ENCODE measurements at places on chromosomes 3 and 15.

DNA sequence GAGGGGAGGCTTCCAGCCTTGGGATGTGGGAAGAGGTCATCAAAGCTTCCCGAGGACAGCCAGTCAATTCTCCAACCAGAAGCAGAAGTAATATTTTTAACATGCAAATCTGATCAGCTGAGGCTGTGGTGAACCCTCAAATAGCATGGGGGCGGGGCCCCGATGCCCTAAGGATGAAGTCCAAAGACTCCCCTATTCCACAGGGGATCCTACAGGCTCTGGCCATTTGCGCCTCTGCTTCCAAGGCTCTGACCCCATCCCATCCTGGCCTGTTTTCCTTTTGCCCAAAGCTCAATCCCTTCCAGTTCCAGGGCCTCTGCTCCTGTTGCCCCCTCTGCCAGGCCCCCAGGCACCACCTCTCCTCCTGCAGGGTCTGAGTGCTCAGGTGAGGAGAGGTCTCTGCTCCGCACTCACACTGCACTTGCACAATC, 6.7 kb upstream of the CSK start:
- DNase-seq = no peak

DNA sequence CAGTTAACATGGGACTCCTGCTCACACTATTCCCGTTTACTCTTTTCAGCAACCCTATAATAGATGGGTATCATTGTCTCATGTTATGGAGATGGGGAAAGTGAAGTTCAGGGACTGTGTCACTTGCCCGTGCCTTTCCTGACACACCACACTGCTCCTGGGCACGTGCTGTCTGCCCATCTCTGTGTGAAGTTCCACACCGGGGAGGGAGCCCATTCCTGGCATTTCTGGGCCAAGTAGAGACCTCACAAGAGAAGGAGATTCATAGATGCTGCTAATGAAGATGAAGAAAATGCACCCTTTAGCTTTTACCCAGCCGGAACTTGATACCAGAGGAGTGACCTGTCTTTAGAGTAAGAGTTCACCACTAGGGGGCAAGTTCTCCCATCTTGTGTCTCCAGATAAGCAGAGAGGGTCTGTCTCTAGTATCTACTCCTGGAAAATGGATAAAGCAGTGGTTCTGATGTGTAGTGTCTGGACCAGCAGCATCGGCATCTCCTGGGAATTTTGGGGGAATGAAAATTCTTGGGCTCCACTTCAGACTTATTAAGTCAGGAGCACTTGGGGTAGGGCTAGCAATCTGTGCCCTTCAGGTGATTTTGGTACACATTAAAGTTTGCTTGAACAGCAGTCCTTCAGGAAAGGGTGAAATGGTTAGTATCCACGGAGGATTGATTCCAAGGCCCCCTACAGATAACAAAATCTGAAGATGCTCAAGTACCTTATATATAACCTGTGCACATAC, 2.0 kb upstream of the TOPBP1 start:
- no peak for DNase-seq

DNA sequence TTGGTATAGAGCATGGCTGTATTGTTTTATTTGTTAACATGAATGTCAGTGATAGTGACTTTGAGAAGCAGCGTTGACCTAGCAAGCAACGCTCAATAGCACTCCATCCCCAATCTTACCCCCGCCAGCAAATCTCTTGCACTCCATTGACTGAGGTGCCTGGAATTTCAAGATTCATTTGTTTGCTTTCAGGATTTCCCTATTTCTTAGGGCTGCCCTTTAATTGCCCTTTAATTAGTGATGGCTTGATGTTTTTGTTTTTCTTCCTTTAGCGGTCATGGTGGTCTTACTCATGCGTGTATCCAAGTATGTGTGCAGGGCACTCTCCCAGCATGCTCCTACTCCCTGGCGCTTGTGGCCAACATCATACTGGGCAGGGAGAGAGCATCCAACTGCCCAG, 216.8 kb upstream of the TBL1XR1 start:
- DNase-seq = no peak

- no peak for DNase-seq
These were observed 27.3 kb downstream of the SV2B start for GRCh38 chr15:91127236-91127955.

DNA sequence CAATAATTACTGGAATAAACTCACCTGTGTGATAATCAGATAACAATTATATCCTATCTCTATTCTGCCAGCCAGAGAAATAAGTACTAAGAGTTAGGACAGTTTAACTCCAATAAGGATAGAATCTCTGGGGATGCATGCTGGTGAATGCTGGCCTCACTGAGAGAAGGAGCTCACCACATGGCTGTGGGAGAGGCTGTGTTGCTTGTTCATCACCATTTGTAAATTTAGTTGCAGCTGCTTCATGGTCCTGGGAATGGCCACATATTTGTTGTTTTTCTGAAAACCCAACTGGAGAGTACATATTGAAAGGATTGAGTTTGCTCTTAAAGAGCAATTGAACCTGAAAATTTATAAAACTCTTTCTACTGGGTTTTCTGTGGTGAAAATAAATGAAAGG, 207.3 kb downstream of the NECTIN3 start:
- DNase-seq = no peak

- no peak for DNase-seq
These were observed 390.4 kb downstream of the ZBTB20 start for GRCh38 chr3:114756506-114757279.

DNA sequence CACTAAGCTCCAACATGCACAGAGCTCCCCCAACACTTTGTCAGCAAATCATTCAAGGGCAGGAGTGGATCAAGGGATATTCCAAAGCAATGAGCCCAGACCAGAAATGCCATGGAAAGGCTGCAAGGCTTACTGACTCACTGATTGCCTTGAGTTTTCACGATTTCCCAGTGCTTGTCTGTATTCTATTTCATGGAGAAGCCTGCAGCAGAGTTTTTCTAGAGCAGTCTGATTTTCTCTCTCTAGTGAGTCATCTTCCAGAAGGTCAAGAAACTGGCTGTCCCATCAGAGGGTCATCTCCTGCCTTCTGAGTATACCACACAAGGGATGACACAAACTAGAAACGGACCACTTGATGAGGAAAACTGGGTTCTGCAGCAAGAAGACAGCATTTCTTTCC, 16.5 kb downstream of the LMCD1 start:
- DNase-seq = no peak

DNA sequence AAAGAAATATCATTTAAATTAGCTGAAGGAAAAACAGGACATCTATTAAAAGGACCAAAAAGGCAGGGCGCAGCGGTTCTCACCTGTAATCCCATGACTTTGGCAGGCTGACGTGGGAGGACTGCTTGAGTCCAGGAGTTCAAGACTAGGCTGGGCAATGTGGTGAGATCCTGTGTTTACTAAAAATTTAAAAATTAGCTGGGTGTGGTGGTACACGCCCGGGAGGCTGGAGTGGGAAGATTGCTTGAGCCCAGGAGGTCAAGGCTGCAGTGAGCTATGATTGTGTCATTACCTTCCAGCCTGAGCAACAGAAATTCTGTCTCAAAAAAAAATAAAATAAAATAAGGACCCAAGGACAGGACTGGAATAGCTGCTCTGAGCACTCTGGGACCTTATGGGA, 16.2 kb upstream of the HERC1 start:
- DNase-seq = no peak

GRCh38 chr3:106715286-106715685, 662.0 kb upstream of the CCDC54 start:
- DNase-seq = no peak

GRCh38 chr3:72145506-72146380, 360.8 kb upstream of the PROK2 start:
- no peak for DNase-seq

GRCh38 chr3:98657457-98657856, 64.0 kb upstream of the CPOX start:
- no peak for DNase-seq

DNA sequence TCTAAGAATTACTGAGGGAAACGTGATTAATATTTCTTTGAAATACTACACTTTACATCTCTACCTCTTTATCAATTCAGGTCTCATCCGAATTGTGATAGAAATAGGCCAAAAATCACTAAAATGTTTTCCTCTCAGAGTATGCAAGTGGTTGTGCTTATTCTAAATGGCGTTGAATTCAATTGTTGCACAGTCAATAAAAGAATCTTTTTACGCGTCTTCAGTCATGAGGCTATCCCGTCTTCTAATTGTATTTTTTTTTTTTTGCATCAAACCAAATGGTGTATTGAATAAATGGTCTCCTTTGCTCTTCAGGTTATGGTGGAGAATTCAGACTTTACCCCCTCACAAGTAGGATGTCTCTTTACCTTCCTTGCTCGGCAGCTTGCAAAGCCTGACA, 112.6 kb downstream of the VPS8 start:
- DNase-seq = no peak

- DNase-seq = no peak
These were observed 52.5 kb downstream of the PHC3 start for GRCh38 chr3:170128977-170129431.

DNA sequence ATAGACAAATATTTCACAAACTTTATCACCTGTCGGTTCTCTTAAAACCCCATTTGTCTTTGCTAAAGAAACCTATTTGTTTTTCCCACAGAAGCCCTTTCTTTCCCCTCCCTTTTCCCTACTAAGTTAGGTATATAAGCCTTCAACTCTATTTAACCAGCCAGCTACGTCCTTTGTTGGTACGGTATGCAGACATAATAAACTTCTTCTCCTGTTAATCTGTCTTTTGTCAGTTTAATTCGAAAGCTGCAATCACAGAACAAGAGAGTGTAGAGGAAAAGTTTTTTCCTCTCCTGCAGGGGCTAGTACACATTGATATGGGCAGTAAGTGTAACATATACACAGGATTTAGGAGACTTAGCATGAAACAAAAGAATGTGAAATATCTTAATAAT, 21.9 kb upstream of the C15orf39 start:
- DNase-seq = no peak

DNA sequence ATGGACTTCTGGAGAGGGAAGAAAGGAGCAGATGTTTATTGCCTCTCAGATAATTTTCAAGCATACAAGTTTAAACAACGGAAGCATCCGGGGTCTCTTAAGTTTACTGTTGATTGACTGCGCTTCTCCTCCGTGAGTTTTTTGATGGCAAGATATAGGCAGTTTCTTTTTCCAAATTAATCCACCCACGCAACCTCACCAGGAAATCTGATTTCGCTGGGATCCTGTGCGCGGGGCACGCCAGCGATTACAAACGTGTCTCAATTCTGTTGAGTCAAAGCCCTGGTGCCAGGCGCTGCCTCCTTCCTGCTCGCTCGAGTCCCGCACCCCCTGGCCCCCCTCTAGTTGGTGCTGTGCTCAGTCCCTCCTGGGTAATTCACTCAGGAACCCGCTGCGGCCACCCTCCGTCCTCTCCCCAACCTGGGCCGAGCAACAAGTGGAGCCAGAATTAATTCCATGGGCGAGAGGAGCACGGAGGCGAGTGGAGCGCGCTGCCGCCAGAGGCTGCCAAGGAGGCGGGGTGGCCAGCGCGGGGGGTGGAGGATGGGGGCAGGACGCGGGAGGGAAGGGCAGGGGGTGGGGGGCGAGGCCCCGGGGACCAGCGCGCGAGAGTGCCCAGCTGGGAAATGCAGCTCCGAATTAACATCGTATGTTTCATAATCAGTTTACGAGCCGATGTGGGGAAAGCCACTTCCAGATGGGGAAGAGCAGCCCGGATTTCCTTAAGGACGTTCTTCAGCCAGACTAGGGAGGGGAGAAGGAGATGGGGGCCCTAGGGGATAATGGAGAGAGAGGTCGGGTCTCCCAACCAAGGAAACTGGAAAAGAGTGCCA, 6.0 kb downstream of the WNT5A start:
- no peak for DNase-seq

GRCh38 chr3:16476636-16477035, 36.9 kb downstream of the RFTN1 start:
- DNase-seq = no peak

Data from left renal pelvis (tissue), 4 donors.